ENCODE measurements at places on chromosomes 6 and 20. TPM values are rescaled to one million over a fixed set of nuclear protein-coding genes. Genes with fewer than 3 reads are reported as not detected.

FAM50B gene
- 4.9 TPM for total RNA-seq

ELOVL4 gene
- total RNA-seq: 2.9 TPM

CYP21A2 gene
- 9.3 TPM for total RNA-seq

ERMARD gene
- 41.5 TPM for total RNA-seq

SLC17A3 gene
- total RNA-seq: not detected

RSPH3 gene
- total RNA-seq: 14.5 TPM

MUC22 gene
- 2.9 TPM for total RNA-seq

RAET1L gene
- 8.3 TPM for total RNA-seq

ZNF311 gene
- total RNA-seq: 0.25 TPM

C4A gene
- 31.4 TPM for total RNA-seq

MACROD2 gene
- 12.5 TPM for total RNA-seq

GPR63 gene
- total RNA-seq: 2.5 TPM

SCRT2 gene
- total RNA-seq: not detected

NDUFAF5 gene
- total RNA-seq: 11.3 TPM

FAM217A gene
- not detected for total RNA-seq

HCK gene
- total RNA-seq: 10.1 TPM

COL19A1 gene
- 0.49 TPM for total RNA-seq

All from vagina (tissue), 2 donors.